ENCODE measurements at places on chromosomes 7 and 10.

DNA sequence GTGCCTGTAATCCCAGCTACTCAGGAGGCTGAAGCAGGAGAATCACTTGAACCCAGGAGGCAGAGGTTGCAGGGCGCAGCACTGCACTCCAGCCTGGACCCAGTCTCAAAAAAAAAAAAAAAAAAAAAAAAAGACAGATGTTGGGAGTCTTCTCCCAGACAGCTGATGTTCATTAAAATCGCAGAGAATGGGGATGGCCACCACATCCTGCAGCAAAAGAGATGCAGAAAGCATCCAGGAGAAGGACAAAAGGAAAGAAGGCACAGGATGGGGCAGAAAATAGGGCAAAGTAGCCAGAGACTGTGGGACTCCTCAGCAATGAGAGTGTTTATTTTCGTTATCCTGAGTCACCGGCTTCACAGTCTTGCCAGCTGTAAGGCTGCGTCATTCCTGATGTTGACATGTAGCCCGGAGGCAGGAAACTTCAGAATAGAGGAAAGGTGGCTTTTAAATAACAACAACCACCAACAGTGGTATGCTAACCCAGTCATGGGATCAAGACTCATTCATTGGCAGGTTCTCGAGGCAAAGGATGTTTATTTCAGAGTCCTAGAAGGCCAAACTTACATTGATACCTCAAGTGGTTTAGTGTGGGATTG, 149.5 kb upstream of the SVIL start:
- DNase-seq = no peak

DNA sequence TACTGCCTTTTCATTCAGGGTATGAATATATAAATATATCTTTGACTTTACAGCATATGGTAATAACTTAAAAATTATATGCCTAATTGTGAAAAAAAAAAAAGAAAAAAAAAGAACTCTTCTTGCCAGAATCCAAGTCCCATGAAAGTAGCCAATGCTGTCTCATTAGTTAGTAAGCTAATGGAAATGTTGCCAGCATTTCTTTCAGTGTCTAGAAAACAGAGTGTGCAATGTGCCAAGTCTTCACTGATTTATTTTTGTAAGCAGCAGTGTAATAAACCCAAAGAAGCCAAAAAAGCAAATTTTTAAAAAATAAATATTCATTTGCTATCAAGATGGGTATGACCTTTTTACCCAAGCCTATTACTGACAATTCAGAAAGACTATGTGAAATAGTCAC, 31.1 kb upstream of the LRRN3 start:
- DNase-seq = no peak

GRCh38 chr7:4791101-4791737, 15.8 kb downstream of the AP5Z1 start:
- DNase-seq = no peak

- DNase-seq = no peak
Observed at GRCh38 chr7:140670343-140670935, 2.3 kb upstream of the ADCK2 start.

DNA sequence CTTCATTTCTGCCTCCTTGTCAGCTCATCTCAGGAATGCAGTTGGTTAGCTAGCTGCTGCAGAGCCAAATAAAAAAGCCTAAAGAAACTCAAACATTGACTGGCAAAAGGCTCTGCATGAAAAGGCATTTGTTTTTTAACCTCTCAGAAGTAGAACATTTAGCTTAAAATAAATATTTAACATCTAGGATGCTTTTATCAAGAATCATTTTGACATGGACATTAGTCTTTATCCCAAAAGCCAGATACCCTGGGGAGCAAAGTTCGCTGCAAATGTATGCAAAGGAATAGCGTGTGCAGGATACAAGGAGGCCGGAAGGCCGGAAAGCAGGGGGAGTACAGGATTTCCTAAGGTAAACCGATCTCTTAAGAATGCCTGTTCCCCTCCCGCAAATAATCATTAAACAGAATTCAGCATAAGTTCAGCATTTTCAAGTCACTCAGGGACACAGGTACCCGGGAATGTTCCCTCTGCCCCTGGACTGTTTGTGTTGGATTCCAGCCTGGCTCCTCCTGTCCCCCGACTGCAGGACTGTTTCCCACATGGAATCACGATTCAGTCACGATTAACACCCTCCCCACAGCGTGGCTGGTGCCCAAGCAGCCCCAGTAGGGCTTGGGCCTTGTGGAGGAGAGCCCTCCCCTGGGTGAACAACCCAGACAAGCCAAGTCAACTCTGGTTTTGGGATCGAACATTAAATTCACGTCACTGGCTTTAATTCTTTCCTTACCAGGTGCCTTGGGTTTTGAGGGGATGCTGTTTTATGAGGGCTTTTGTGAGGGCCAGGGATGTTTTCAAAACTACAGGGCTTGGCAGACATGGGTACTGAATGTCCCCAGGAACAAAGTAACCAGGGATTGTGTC, 97.8 kb downstream of the HIPK2 start:
- no peak for DNase-seq

DNA sequence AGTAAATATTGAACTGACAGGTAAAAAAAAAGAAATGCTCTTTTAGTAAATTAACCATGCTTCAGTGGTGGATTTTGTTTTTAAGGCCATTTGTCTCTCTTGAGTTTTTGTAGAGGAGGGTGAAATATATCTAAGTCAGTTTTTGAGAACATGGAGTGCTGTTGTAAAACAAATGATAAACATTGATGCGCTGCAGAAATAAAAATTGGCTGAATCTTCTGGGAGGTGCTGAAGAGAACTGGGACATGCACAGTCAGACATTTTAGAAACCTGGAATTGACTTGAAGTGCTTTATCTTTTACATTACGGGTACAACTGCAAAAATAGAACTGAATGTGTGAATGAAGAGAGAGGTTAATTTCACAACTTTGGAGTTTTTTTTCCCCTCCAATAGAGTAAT, 203.0 kb upstream of the HDAC9 start:
- DNase-seq = no peak

DNA sequence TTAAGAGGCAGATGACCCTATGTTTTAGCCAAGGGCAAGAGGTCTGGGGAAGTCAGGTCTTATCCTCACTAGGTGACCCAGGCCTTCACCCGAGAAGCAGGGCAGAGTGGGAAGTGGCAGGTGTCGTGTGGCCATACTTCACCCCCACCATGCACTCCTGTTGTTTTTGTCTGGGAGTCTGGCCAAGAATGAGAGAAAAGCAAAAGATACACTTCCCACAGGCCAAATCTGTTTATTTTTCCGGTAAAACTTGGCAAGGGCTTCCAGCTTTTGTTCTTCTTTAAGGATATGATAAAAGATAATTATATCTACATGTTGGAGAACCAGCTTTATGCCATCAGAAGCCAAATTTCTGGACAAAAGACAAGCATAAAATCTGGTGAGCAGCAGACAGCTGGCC, 137.4 kb upstream of the CDC14C start:
- no peak for DNase-seq

- peak; percentile 72 for DNase-seq
Observed at GRCh38 chr7:105656922-105657521, 75.7 kb upstream of the EFCAB10 start.

DNA sequence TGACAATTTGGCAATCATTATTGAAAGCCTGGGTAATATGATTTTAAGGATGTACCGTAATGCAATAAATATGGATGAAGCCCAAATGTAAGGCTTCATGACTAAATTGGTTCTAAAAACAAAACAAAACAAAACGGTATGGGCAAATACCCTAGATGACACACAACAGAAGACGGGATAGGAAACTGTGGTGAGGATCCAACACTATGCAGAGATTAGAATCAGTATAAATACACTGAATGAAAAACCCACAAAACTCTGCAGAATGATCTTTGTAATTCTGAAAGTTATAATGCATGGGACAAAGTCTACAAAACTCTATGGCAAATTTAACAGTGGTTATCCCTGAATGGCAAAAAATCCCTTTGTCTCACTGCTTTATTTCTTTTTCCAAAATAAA, 57.6 kb downstream of the MALSU1 start:
- DNase-seq = no peak

DNA sequence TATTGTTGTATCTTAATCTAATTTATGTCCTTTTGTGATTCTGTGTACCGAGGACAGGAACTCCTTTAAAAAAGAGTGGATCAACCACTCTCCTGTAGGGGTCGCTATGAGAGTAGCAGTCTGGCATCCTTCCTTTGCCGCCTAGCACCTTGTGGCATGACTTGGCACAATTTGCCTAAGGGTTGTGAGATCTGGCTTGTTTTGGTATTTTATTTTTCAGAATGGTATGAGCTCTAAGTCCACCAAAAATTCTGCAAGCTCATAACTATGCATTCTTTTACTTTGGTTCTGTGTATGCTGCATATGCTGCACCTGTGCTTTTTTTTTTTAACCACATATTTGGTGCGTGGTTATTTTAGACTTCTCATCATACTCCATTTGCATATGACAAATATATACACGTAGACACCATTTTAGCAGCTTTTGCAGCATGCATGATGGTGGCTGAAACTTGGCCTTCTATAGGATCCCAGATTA, 112.8 kb downstream of the CDK14 start:
- DNase-seq = no peak

GRCh38 chr10:124087672-124088634, 5.4 kb downstream of the CHST15 start:
- DNase-seq = no peak

DNA sequence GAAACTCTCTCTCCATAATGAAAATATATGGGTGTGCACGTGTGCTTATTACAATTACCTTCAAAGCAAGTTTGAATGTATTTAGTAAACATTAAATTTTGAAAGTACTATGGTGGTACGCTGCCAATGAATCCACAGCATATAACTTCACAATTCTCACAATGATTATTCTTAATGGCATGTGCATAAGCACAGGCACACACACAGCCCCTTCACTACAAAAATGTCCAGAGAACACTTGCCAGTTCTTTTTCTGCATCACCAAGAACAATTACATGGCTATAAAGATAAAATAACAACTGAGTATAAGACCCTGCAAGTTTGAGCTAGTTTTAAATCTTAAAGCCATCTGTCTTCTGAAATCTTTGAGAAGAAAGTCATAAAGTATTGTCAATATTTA, 22.2 kb downstream of the SGCE start:
- no peak for DNase-seq

- no peak for DNase-seq
Observed at GRCh38 chr10:43123361-43124093, 14.7 kb upstream of the CSGALNACT2 start.

DNA sequence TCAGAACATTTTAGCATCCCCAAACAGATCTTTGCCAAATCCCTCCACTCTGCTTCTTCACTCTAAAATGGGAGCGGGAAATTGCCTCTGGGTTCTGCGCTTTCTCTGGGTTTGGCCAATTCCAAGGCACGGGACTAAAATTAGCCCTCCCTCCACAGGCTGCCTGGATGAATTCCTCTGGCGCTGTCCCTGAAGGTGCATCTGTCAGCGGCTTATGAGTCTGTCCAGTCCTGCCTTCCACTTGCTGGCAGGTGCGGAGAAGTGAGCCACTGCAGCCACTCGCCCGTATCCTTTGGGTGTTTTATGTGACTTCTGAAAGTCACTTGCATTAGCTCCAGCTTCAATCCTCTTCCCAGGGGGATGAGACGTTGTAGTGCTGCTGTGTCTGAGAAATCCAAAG, 121.6 kb downstream of the SH2D4B start:
- DNase-seq = no peak

DNA sequence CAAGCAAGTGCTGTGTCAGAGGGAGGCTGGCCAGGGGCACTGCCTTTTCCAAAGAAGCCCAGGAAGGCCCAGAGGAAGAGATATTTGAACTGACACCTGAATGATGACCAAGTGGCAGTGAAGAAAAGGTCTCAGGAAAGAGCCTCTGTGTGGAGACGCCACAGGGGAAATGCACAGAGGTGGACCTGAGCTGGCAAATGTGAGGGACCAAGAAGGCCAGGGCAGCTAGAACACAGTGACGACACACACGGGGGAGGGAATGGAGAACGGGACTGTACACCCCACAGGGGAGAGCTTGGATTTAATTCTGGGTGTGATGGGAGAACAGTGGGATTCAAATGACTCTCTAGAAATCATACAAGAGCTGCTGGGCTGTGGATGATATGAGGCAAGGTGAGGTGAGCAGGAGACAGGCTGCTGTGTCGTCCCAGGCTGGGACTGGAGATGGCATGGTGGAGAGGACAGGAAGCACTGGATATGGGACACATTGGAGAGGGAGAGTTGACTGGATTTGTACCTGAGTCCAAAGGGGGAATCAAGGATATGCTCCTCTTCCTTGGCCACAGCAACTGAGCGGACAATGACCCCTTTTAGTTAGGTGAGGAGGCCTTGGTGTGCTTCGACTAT, 84.2 kb upstream of the DDC start:
- no peak for DNase-seq

DNA sequence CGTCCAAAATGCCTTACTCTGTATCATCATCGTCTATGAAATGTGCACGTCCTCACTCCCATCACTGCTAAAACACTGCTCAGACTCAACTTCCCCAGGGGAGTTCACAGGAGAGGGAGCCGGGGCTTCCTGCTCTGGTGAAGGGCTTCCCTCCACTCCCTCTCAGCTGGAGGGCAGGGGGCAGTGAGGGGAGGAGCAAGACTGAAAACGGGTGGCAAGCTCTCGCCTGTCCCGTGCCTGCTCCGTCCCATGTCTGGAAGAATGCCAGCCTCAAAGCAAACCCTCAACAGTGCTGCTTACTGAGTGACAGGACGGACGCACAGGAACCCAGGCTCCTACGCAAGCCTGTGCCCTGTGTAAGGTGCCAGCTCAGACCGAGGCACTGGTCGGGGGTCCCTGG, 25.1 kb downstream of the PRKAG2 start:
- no peak for DNase-seq

DNA sequence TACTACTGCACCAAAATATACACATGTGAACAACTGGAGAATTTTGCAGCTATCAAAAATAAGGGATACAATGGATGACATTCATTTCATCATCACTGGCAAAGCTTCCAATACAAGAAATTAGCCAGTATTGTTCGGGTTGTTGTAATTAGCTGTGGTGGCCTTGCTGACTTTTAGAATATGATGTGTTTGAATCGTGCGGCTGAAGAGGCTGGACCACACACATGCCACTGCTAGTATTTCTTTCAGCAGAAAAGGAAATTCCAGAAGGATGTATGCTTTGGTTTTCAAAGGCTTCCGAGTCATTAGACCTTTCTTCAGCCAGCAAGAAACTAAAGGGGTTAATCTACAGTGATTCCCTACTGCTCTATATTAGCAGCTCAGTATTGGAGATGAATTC, 16.6 kb downstream of the RPP38 start:
- DNase-seq = no peak

DNA sequence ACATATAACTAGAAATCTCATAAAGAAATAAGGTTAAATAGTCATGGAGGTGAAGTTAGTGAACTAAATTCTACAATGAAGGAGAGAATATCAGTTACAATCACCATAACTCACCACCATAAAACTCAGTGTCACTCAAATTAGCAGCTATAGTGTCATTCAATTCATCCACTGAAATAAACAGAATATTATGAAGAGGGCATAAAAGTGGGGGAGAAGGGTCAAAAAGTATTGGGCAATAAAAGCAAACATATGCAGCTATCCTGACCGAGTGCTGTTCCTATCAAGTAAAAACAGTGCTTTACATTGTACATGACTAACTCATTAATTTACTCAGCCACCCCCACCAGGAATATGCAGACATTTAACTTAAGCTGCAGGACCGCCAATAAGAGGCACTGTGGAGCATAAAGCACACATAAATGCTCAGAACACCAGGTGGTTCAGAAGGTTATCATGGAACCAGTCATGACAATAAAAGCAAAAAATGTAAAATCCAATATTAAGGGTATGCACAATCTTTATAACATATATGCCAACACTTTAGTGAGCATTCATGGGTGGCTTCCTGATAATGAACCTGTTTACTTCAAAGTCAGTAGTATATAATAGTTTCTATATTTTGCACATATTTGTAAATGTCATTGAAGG, 95.5 kb upstream of the LAMB4 start:
- no peak for DNase-seq

GRCh38 chr7:151053751-151054150, 3.9 kb downstream of the CDK5 start:
- DNase-seq = no peak

All from T-helper 17 cell (primary cell).